ENCODE measurements at places on chromosomes 13 and 19. TPM values are rescaled to one million over a fixed set of nuclear protein-coding genes. Genes with fewer than 3 reads are reported as not detected.

GRCh38 chr19:4748589-4748988 lies 24.9 kb upstream of the DPP9 start:
- DNase-seq, result no peak

Gene TMEM255B
- total RNA-seq, result 2.9 TPM

DNA sequence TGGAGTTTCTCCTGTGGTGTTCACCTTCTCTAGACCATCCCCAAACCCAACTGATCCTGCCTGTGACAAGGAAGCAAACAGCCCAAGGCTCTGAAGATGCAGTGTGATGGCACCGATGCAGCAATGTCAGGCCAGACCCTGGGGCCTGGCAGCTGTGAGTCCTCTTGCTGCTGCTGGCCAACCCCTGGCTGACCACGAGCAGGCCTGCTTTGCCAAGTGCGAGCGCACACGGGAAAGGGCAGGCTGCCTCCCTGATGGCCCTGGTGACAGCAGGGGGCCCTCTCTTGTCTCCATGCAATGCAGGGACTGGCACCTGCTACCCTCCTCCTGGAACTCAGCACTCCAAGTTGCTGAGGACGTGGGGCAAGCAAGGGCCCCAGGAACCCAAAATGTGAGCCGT lies 5.4 kb upstream of the VSTM2B start:
- no peak for DNase-seq

- no peak for DNase-seq
Observed at GRCh38 chr13:47499358-47500150, 501.5 kb downstream of the SUCLA2 start.

- DNase-seq, result no peak
Observed at GRCh38 chr19:5125797-5126497, 157.0 kb downstream of the KDM4B start.

GRCh38 chr19:15422296-15423075 lies 3.7 kb upstream of the AKAP8L start:
- no peak for DNase-seq

Gene RGS9BP
- not detected for total RNA-seq

Gene S1PR5
- total RNA-seq, result 0.23 TPM

Gene SULT2B1
- total RNA-seq, result not detected

- DNase-seq, result no peak
Observed at GRCh38 chr19:29650772-29651387, 14.4 kb upstream of the PLEKHF1 start.

DNA sequence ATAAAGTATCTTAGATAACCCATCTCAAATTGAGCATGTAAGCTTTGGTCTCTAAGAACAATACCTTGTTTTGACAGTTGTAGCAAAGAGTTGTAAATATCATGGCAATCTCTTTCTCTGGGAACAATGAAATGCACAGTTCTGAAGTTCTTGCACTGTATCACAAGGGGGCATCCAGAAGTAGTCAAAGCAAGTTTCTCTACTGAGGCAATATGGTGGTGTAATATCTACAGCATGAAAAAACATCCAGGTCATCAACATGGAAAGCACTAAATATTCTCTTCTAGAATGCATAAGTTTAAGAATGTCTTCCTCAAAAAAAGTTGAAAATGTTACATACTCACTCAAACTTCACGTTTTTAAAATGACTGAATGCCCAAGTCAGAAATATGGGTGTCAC lies 19.6 kb downstream of the MTMR6 start:
- no peak for DNase-seq

DNA sequence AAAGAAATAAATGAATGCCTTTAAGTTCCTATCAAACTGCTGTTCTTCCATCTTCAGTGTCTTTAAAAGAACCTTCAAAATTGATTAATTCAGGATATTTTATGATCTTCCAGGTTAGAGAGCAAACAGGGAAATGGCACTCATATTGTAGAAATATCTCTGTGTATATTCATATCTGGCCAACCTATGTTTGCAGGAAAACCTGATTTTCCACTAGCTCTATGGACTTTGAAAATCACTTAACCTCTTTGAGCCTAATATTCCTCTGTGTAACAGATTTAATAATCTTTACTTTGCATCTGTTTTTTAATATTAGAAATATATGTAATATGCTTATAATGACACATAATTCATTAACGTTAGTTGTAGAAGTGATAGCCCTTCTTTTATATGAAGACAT lies 227.7 kb upstream of the ATXN8OS start:
- no peak for DNase-seq

Gene SSC5D
- 0.39 TPM for total RNA-seq

DNA sequence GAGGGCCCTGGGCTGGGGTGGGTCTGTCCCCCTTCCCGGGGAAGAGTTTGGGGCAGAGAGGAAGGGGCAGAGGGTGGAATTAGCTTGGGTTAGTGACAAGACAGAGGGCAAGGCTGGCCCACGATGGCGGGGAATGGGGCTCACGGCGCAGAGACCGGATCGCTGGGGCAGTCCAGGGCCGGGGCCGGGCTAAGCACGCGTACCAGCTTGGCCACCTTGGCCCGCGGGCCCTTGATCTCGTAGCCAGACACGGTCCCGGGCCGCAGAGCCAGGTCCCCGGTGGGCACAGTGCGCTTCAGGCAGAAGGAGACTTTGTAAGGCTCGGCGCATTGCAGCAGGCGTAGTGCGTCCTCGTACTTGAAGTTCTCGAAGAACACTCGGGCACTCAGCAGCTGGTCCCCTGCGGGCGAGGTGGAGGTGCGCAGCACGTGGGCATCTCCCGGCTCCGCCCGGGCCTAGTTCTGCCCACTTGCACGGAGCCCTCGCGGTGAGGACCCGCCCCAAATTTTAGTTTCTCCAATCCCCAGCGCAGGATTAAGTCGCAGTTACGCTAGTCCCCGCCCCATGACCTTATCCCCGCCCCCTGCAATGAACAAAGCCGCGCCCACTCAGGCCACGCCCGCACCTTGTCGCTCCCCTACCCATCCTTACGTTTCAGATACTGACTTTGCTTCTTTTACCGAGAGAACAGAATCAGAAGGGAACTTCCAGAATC lies 8.6 kb upstream of the HIPK4 start:
- peak; percentile 53 for DNase-seq

DNA sequence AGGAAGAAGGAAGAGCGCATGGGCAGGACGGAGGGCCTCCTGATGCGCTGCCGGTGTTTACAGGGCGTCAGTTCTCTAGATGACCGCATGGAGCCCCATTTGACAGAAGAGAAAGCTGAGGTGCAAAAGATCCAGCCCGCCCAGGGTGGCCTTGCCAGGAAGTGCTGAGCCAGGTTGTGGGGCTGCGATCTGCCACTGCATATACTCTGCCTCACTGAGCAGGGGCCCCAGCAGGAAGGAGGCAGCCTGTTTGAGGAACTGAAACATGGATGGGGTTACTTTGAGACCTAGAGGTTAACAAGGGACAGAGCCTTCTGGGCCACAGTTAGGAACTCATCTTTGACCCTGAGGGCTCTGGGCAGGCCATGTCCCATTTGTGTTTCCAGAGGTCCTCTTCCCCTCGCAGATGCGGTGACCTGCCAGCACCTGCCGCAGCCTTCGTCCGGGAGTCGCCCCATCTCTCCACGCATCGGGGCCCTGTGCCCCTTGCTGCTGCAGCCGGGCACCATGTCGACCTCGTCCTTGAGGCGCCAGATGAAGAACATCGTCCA lies 3.2 kb downstream of the EPN1 start:
- DNase-seq, result no peak

- no peak for DNase-seq
Observed at GRCh38 chr19:52936151-52936953, 13.1 kb upstream of the ZNF888 start.

- no peak for DNase-seq
Observed at GRCh38 chr19:40625406-40626120, 24.4 kb downstream of the LTBP4 start.

GRCh38 chr19:27776020-27776419 lies 1436.9 kb downstream of the UQCRFS1 start:
- DNase-seq, result no peak

DNA sequence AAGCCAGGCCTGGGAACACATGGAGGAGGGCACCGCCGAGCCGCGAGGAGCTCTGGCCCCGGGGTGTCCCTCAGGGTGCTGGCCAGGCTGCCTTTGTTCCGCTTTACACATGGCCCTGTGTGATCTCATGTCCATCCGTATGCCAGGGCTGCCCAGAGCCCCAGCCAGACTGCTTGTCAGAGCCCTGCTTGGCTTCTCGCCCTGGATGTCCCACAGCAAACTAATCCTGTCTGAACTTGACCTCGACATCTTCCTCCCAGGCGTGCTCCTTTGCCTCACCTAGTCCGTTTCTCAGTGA lies 14.3 kb downstream of the BCKDHA start:
- no peak for DNase-seq

Gene OR10H1
- total RNA-seq, result not detected

Gene ADAMTSL5
- total RNA-seq, result 6.0 TPM

DNA sequence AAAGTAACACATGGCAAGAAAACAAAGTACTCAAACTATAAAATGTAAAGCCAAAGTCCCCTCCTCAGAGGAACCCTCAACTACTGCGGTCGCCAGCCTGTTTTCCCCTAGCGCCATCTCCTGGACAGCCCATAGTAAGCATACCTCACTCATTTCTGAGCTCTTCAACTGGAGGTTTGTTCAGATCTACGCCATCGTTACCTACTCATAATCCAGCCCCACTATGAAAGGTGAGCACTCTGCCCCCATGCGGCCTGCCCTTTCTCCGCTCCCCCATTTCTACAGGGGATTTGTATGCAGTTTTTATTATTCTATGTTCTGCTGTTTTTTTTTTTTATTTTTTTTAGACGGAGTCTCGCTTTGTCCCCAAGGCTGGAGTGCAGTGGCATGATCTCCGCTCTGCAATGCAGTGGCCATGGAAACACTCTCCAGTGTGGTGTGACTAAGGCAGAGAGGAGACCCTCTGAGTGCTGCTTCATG lies 26.2 kb downstream of the OPA3 start:
- peak; percentile 60 for DNase-seq

GRCh38 chr19:32176591-32176990 lies 168.8 kb upstream of the ZNF507 start:
- DNase-seq, result no peak

DNA sequence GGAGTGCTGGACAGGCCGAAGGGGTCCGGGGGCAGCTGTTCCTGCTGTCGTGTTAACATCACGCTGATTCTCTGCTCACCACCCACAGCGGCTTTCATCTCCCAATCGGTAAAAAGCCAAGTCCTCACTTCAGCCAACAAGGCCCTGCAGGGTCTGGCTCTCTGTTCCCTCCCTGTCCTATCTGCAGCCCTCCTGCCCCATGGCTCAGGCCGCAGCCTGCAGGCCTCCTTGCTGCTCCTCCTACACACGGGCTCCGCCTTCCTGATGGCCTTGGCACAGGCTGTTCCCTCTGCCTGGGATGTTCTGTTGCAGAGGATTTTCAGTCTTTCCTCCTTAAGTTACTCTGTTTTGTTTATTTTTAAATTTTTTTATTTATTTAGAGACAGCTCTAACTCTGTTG lies 22.2 kb downstream of the FUZ start:
- DNase-seq, result no peak

DNA sequence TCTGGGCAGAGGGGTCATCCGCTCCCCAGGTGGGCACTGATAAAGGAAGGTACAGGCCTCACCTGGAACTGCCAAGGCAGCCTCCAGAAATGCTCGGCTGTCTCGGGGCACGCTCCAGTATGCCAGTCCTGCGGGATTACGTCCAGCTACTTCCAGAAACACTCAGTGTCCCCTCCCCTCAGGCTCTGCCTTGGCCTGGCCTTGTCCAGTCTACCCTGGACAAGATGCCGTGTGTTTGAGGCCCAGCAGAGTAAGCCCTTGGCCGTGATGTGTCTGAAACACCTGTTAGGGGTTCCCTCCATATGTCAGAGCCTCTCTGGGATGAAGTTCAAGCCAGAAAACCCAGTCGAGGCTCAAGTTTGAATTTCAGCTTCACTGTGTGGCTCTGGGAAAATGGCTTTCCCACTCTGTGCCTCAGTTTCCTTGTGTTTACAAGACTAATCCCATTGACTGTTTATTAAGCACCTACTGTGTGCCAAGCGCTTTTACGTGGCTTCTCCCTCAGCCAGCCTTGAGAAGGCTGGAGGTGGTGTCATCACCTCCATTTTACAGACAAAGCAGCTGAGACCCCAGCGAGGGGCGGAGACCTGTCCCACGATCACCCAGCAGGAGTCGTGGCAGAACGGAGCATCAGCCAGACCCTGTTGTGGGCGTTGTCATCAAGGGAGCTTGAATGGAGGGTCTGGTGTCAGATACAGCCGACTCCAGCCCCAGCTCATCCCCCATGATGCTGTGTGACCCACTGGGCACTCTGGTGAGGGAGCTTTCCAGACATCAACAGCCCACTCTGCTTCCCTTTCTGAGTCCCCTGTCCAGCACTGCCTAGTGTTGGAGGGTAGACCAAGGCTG lies 2.0 kb upstream of the PIK3R2 start:
- no peak for DNase-seq

- peak; percentile 39 for DNase-seq
Observed at GRCh38 chr19:53365899-53366493, 491 bp downstream of the ZNF525 start.

- no peak for DNase-seq
Observed at GRCh38 chr19:46353730-46354528, 7.0 kb downstream of the PPP5C start.

Gene SMIM44
- total RNA-seq, result not detected

Gene PCDH8
- not detected for total RNA-seq

DNA sequence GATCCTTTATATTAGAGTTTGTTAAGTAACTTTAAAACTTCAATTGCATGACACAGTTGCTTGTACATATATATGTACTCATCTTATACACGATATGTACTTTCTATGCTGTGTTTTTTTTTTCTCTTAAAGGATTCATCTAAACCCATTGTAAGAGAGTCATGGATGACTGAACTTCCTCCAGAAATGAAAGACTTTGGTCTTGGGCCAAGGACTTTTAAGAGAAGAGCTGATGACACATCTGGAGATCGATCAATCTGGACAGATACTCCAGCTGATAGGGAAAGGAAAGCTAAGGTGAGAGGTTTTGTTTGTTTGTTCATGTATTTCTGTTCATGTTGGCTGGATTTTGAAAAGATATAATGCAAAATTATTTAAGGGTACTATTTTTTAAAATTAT lies 26.0 kb downstream of the GPALPP1 start:
- DNase-seq, result no peak

- DNase-seq, result no peak
Observed at GRCh38 chr13:95235199-95235756, 66.0 kb downstream of the ABCC4 start.

DNA sequence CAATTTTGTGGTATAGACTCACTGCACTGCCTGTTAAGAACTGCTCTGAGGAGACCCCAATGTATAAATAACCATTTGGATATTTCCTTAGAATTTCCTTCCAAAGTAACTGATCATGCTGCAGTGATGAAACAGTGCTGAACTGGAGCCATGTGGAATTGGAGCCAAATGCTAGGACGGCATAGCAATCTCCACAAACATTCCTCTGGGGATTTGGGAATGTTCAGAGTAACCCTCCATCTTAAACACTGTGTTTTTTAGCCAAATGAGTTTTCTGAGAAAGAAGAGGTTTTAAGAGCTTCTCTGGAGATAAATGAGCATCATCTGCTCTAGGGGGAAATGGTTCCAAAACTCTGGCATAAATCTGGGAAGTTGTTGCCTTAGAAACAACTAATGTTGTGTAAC lies 98.2 kb downstream of the OLFM4 start:
- DNase-seq, result no peak

GRCh38 chr13:29805994-29806979 lies 44.1 kb downstream of the UBL3 start:
- peak; percentile 11 for DNase-seq

- DNase-seq, result peak; percentile 83
Observed at GRCh38 chr19:31214086-31214485, 135.2 kb downstream of the TSHZ3 start.

- no peak for DNase-seq
Observed at GRCh38 chr19:32573492-32573794, 7.5 kb upstream of the PDCD5 start.

Gene C19orf67
- total RNA-seq, result not detected

Gene KMT5C
- total RNA-seq, result 30.7 TPM
